Astrocyte (in vitro differentiated cells and primary cell): ENCODE measurements at places on chromosomes 3 and 15.
A peak's percentile ranks its signal among the peaks of the same experiment; 100 is the strongest.

DNA sequence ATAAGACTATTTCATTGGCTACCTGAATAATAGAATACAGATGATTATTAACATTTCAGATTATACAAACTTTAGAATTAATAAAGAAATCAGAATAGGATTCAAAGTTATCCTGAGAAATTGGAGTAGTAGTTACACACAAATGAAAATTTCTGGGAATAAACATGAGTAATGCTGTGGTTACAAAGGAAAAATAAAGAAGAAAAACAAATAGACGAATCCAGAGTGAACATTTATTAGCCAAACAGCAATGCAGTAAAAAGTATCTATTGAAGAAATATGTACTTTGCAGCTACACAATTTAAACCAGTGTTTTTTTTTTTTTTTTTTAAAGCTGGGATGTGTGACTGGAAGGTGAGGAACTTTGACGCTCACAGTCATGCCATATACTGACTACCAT is 1159.2 kb downstream of the TUSC7 start:
- peak; percentile 39 for DNase-seq

DNA sequence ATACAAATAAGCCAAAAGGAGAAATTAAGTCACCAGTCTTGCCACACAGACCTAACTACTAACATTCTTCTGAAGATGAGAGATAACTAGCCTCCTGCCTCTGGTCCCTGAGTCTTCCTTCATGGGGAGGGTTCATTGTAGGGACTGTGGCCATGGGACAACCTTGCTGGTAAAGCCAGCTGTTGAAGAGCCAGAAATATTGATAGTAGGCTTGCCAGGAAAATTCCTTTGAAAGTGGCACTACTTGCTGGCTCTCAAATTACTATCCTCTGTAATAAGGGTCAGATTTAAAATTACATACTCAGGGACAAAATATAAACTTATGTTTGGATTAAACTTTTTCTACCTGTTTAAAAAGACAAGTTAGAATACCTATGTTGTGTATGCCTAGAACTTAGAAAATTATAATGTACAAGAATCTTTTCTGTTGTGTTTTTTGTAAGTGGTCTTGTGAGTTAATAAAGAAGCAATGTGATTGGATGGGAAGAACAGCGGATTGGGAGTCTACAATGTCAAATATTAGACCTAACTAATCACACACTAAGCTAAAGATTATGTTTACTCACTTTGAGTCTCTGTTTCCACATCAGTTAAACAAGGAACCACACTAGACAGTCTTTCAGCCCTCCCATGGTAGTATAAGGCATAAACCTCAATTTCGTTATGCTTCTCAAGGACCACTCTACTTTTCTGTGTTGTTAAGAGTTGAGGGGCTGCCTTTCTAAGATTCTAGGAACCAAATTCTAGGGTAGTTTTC is 60.0 kb upstream of the TRIM71 start:
- no peak for DNase-seq

- DNase-seq = peak; percentile 80
Observed at GRCh38 chr3:66487465-66487864, 13.4 kb downstream of the LRIG1 start.

DNA sequence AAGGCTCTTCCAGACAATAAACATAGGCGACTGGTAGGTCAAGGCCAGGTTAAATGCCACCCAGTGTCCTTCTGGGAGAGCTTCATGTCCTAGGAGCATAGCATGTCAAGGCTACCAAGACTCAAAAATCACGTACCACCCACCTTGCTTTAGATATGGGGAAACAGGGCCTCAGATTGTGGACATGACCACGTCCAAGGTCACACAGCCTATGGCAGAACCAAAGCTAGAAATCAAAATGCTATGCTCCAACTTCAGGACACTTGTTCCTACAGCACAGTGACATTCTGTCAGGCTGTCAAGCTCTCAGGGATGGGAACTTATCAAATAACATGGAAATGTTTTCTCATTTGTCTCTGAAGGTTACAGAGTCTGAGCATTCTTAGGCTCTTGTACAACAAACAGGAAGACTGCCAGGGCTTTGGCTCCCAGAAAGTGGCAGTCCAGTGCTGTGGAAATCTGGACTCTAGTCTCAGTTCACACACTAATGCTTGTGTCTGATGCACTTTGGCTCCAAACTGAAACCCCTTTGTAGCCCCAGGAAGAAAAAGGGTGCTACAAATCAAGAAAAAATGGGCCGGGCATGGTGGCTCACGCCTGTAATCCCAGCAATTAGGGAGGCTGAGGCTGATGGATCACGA is 170.4 kb upstream of the LPP start:
- DNase-seq = no peak

- DNase-seq = no peak
Observed at GRCh38 chr3:159039286-159039685, 237.4 kb downstream of the MFSD1 start.

GRCh38 chr3:24905266-24905665 is 410.6 kb upstream of the THRB start:
- no peak for DNase-seq

DNA sequence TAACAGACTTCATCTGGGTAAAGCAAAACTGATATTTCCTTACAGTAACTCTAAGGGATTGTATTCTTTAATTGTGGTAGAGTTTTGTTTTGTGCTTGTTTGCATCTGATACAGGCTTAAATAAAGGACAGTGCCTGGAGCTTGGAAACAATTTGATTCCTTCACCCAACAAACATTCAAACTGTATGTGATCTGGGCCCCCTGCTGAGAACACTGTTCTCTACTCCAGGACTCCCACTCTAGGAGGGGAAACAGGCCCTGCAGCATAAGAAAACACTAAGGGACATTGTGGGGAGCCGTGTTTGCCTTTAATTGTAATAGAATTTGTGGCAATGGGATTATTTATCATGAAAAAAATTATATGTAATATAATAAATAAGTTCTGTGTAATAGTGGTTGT is 56.9 kb downstream of the CTDSPL start:
- DNase-seq = no peak

GRCh38 chr3:142863010-142863817 is 25.7 kb downstream of the PCOLCE2 start:
- peak; percentile 56 for DNase-seq

DNA sequence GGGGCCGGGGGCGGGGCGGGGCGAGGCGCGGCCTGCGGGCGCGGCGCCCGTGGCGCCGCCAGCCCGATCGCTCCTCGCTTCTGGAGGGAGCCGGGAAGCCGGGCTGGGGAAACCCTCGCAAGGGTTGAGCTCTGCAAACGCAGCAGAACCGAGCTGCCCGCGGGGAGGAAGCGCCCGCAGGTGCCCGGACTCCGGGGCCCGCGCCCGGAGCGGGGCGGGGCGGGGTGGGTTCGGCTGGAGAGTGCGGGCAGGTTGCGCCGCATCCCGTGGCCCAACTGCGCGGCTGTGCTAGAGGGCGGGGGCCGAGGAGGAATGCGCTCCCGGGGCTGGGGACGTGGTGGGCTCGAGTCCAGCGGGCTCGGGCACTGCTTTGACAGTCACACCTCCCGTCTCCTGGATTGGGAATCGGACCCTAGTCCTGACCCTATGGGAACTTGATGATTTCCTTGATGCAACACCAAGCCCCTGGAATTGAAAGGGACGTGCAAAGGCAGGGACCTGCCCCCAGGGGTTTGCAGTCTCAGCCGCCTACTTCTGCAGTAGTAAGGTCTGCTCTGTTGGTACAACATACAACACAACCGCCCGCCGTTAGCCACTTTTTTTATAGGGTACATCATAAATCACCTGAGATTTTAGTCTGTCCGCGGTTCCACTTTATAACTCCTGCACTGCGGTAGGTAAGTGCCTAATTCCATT is 34.3 kb downstream of the ZBTB38 start:
- DNase-seq = peak; percentile 54

DNA sequence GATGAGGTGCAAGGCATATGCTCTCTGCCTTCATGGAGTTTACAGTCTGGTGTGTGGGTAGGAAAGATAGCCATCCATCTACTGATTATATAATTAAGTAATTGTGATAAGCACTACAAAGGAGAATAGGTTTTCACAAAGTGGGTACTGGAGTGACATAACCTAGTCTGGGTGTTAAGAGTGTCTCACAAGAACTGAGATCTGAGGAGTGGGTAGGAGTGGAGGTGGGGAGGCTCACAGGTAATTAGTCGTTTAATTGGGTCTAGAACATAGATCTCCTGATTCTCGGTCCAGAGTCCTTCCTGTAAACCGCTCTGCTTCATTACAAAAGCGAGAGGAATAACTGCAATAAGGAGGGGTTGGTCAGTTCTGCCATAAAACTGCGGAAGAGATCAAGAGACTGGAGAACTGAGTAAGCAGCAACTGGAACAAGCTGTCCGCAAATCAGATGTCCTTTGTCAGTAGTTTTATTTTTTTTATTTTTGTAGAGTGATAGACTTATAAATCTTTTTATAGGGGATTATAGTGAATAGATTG is 2.2 kb downstream of the NEO1 start:
- DNase-seq = no peak

GRCh38 chr15:95559875-95560394 is 770.6 kb upstream of the NR2F2 start:
- peak; percentile 94 for DNase-seq

DNA sequence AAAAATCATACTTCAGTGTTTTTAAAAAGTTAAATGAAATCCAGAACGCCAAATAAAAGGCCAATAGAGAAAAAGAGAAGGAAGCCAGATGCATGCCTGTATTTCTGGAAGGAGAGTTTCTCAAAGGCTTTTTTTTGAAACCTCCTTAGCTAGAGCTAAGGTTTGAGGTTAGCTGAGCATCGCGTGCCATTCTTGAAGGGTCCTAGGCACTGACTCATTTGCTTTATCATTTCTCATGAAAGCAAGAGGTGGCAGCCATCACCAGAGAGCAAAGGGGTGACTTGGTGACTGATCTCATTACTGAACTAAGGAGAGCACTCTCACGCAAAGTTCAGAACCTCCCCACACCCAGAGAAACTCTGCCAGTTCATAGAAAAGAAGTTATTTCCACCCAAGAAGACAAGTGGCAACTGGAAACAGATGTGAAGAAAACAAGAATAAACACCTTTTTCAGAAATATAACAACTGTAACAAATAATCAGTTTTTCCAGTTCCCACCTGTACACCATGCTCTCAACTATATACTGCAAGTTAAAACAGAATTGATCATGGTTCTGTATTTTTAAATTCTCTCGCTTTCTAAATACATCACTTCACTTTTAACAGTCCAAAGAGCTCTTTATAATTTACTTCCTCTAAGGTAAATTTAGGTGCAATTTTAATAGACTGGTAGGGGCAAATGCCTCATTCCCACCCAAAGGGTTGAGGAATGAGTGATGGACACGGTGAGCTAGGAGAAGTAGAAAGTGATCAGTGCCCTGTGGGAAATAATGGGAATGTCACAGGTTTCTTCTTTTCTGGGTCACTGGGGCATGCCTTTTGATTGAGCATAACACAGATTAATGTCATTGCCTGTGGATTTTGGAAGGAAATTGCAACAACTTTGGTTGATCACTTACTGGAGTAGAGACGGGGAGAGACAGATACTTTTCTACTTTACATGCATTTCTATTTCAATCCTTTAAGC is 24.7 kb downstream of the GPR15 start:
- DNase-seq = peak; percentile 61

- DNase-seq = no peak
Observed at GRCh38 chr3:98843266-98843959, 58.1 kb downstream of the DCBLD2 start.

DNA sequence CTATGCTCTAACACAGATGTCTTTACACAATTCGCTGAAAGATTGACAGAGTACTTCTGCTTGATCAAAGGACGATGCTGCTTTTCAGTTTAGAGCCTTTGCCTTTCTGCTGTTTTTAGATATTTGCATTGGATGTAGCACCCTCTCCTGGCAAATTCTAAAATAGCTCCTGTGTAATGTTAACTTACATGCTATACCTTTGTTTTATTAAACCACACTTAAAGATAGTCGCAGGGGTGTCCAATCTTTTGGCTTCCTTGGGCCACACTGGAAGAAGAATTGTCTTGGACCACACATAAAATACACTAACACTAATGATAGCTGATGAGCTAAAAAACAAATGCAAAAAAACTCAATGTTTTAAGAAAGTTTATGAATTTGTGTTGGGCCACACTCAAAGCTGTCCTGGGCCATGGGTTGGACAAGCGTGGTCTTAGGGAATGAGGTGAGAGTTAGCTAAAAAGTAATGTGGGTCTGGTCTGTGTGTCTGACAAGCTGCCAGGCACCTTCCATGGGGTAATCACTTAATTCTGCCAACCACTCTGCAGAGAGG is 62.9 kb downstream of the ATG7 start:
- peak; percentile 50 for DNase-seq

- DNase-seq = peak; percentile 25
Observed at GRCh38 chr15:92638291-92638708, 17.3 kb downstream of the FAM174B start.

- DNase-seq = no peak
Observed at GRCh38 chr3:157793745-157794144, 290.5 kb upstream of the VEPH1 start.

- DNase-seq = peak; percentile 26
Observed at GRCh38 chr3:118987477-118987876, 47.2 kb downstream of the IGSF11 start.

DNA sequence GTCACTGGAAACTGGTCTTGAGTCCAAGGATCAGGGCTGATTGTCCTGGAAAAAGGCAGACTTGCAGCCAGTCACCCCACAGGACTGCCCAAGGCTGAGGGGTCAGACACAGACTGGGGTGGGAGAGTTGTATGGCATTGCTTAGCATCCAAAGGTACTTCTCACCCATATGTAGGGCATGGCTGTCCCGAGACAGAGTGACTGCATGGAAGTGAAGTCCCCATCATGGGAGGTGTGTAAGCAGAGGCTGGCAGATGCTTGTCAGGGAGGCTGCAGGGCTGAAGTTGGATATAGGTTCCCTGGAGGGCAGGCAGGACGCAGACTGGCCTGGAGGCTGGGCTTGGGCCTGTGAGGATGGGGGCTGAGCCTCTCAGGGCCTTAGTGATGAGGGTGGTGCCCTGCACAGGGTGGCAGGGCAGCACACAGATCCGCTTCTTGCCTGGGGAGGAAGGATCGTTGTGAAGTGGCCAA is 31.1 kb downstream of the PSTPIP1 start:
- DNase-seq = no peak

DNA sequence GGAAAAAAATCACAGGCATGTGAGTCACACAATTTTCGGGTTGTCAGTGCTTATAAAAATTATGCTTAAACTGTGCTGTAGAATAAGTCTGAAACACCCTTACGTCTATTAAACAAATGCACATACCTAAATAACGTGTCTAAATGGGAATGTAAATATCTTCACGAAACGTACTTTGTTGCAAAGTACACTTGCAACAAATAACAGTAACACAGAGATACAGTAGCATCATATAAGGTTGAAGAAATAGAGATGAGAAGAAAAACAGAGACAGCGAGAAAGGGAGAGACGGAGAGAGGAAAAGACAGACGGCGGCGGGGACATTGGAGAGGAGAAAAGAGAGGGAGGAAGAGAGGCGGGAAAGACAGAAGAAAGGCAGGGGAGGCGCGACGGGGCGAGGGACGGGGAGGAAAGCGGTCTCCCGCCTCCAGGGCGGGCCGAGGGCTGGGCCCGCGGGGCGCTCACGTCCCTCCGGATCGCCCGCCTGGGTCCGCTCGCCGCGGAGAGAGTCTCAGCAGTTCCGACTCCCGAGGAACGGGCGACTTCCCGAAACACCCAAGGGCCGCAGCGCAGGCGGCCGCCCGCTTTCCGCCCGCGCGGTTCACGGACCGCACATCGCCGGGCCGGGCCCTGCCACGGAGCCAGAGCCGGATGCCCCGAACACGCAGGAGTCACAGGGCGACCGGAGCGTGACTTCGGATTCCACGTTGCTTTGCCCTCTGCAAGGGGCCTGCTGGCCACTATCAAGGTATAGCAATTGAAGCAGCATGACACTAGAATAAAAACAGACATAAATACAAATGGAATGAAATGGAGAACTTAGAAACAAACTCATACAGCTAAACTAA is 153.4 kb downstream of the LMLN start:
- DNase-seq = no peak
